ENCODE measurements at places on chromosomes 5 and 9. TPM values are rescaled to one million over a fixed set of nuclear protein-coding genes. Genes with fewer than 3 reads are reported as not detected.
A peak's percentile ranks its signal among the peaks of the same experiment; 100 is the strongest.

HOMER1 gene
- total RNA-seq = 26.9 TPM

PCDHB13 gene
- total RNA-seq = 3.3 TPM

- peaks cover 11% of the 10 kb centered on the region for H3K4me1 ChIP-seq
- H3K27me3 ChIP-seq = peaks cover 9% of the 10 kb centered on the region
- peak; percentile 54 for DNase-seq
- H3K27ac ChIP-seq = no peak overlapping the region
- H3K4me3 ChIP-seq = peak overlapping the region; percentile 9
These were observed 2.5 kb upstream of the LRRC14B start for GRCh38 chr5:188488-189481.

DNA sequence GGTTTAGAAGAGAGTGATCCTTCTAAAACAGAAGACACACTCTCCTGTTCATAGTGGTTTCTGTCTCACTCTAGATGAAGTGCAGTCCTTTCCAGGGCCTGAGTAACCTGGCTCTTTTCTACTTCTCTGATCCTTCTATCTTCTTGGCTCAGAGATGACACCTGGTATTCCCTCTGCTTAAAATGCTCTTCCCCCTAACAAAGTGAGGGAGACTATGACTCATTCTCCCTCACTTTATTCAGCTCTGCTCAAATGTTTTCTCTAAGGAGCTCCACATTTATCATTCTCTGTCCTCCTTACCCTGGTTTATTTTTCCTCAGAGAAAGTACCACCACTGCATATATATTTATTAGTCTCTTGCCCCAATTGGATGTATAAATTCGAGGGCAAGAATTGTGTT lies 24.6 kb downstream of the TUT7 start:
- no peak overlapping the region for H3K4me3 ChIP-seq
- no peak overlapping the region for H3K27ac ChIP-seq
- peaks cover 30% of the 10 kb centered on the region for H3K36me3 ChIP-seq

DNA sequence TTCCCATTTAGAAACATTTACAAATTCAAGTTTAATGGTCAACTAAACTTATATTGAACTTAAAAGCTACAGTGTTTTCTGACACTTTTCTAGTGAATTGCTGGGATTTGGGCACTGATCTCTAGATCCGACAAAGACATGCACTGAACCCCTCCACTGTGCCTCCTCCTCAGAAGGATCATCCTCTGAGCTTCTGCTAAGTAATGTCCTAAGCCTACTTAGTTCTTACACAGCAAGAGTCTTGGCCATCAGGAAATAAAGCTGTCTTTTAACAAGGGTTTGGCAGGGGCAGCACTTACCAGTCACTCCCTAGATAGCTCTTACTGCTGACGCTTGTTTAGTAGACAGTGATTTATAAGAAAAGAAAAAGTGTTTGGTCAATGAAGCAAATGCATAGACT lies 50.5 kb downstream of the FAM81B start:
- no peaks in the 10 kb centered on the region for H3K36me3 ChIP-seq
- H3K27me3 ChIP-seq = no peaks in the 10 kb centered on the region
- H3K4me3 ChIP-seq = no peak overlapping the region
- DNase-seq = no peak
